NCI-H526 (cell line): ENCODE measurements at places on chromosomes 12 and 14.
A peak's percentile ranks its signal among the peaks of the same experiment; 100 is the strongest.

DNA sequence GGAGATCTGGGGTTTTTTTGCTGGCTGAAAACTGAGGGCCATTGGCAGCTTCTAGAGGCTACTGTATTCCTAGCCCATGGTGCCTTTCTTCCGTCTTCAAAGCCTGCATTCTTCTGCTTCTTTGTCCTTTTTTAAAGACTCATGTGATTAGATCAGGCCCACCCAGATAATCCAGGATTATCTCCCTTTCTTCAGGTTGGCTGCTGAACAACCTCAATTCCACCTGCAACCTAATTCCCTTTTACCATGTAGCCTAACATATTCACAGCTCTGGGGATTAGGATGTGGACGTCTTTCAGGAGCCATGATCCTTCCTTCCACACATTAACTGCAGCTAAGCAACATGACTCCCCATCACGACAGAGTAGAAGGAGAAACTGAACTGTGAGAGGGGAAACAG, 985.5 kb downstream of the DIO2 start:
- DNase-seq, result no peak

GRCh38 chr14:52086711-52087110, 17.9 kb upstream of the NID2 start:
- DNase-seq, result no peak

- no peak for DNase-seq
Observed at GRCh38 chr14:71527838-71528237, 404.4 kb upstream of the RGS6 start.

DNA sequence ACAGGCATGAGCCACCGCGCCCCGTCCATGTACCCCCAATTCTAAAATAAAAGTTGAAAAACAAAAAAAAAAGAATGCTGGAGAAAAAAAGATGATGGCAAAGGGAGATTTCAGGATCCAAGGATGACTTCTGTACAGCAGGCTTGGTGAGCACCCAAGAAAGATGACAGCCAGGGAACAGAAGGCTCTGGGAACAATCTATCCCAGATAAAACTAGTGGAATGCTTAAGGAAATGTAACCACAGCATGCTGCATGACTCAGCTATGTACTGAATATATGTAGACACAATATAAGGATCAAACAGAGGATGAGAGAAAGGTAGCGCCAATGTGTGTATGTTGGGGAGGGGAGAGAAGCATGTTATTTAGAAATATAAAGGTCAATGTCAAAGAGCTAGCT, 123.7 kb upstream of the TMTC1 start:
- no peak for DNase-seq

GRCh38 chr14:41146391-41146790, 460.3 kb upstream of the LRFN5 start:
- no peak for DNase-seq

DNA sequence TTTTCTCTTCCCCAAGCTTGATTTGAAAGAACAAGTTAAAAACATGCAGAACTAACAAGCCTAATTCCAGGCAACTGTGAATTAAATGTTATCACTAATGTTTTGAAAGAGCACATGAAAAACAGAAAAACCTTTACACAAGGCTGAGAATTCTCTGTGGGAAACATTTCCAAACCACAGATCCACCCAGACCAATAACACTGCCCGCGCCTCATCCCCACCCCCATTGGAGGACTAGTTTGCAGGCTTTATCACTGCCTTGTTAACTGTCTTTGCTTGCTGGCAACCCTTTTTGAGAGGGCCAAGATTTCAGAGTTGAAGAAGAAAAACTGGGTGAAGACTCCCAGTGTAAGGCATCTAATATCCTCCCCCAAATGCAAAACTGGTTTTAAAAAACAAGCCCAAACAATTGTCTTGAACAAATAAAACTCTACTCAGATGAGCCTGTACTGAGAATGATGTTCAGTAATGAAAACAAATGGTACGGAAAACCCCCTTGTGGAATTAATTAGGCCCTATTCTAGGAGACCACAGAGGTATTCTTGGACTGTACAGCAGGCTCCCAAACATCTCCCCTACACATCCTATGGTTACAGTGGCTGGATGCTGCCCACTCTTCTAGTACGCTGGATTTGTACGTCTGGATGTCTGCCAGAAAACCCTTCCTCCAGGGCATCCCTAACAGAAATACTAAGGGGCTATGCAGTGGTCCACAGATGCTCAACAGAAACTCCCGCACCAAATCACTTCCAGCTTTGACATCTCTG, 5.8 kb downstream of the MAX start:
- DNase-seq, result no peak

DNA sequence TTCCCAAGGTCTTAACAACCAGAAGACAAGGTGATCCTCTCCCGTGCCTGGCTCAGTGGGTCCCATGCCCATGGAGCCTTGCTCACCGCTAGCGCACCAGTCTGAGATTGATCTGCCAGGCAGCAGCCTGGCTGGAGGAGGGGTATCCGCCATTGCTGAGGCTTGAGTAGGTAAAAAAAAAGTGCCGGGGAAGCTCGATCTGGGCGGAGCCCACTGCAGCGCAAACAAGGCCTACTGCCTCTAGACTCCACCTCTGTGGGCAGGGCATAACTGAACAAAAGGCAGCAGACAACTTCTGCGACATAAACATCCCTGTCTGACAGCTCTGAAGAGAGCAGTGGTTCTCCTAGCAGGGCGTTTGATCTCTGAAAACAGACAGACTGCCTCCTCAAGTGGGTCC, 104.0 kb downstream of the C14orf39 start:
- no peak for DNase-seq

DNA sequence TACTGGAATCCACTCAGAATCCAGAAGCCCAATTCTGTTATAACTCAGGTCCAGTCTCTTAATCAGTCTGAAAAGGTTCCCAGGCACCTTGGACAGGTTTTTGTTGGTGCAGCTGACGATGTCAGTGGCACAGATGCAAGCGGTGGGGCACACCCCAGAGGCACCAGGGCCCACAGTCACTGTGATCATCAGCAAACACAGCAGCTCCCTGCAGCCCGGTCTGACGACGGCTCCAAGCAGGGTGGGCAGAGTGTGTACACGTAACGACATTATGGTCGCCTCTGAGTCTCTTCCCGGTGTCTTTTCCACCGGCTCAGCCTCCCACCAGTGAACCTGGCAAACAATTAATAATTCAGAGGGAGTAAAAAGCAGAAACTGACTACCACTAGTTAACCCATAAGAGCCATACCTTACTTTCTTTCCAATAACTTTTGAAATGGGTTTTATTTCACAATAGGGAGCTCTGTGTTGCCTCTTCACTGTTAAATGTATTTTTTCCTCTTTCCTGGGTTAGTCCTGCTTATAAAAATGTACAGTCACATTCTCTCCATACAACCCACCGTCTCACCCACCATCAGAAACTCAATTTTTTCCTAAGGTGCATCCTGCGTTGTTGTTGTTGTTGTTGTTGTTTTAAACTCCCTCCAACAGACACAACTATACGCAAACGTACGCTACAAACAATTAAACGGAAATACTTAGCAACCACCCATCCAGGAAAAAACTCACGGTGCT, 521 bp upstream of the PCED1B start:
- DNase-seq, result no peak

DNA sequence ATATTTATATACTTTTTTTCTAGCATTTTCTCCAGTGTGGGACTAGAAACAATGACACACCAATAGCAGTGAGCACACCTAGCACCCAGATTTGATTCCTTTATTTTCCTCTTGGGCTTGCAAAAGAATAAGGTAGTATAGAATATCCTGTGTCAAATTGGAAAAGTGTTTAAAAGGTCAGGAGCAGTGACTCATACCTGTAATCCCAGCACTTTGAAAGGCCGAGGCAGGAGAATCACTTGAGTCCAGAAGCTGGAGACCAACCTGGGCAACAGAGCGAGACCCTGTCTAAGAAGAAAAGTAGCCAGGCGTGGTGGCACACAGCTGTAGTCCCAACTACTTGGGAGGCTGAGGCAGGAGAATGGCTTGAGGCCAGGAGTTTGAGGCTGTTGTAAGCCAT, 53.8 kb upstream of the SGPP1 start:
- DNase-seq, result no peak

DNA sequence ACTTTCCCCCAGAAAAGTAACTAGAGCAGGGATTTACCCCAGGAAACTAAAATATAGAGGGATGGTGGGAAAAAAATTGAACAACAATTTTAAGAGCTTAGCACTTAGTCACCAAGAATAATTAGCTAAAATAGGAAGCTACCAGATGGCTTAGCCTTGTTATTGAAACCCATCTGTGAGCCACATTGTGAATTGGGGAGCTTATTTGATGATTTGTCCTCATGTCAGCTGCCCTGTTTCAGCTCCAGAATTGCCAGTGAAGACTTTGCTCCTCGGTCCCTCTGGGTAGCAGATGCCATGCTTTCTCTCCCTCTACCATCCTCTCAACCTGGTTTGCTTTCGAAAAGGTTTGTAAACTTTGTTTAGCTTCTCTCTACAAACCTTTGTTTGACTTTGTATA, 67.7 kb upstream of the PTHLH start:
- DNase-seq, result no peak

DNA sequence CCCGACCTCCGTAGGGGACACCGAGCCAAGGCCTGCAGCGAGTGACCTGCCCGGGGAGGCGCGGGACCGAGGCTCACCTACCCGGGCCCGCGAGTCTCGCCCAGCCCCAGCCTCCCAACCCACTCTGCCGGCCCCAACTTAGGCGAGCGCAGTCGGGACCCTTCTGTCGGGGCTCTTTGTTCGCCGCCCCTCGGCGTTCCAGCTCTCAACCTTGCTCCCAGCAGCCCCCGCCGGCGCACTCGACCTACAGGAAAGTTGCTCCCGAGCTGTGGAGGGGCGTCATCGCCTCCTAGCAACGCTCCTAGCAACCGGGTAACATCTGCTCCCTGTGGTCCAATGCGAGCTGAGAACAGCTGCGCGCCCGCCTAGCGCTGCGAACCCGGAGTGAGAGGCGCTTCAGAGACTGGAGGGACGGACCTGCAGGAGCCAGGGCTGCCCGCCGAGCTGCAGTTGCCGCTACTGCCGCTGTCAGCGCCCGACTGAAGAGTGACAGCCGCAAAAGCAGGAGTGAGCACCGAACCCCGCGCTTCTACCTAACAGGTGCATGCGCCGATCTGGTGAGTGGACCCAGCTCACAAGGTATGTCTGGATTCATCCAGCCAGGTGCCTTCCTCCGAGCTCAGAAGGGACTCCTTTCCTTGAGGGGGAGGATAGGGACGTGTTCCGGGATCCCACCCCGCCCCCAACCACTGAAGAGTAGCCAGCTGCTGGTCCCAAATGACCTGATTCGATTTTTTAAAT, 355.0 kb downstream of the SNAPC1 start:
- DNase-seq, result peak; percentile 50

- no peak for DNase-seq
Observed at GRCh38 chr12:93784339-93785086, 107.3 kb downstream of the CRADD start.

- DNase-seq, result no peak
Observed at GRCh38 chr14:92555465-92556111, 42.0 kb downstream of the RIN3 start.

DNA sequence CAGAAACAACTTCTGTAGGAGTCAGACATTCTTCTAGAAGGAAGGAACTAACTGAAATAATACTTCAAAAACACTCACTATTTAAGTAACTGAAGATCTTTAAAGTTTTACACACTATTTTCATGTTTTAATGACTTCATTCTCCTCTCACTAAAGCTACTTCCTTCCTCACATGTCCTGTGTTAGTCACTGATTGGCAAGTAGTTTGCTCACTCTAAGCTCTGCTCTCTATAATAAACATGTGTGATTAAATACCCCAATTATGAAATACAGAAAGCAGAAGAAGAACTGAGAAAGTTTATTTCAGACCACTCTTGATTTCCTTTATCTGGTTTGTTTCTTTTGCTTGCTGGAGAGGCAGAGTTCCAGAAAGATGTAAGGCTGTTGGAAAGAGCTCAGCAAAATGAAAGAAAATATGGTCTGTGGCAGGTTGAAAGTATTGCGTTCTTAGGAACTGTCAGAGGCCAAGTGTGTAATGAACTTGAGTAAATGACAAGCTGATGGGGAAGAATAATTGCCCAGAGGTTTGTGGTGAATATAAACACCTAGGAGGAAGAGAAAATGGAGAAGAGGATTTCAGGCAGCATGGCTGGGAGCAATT, 522.0 kb upstream of the SEL1L start:
- no peak for DNase-seq

DNA sequence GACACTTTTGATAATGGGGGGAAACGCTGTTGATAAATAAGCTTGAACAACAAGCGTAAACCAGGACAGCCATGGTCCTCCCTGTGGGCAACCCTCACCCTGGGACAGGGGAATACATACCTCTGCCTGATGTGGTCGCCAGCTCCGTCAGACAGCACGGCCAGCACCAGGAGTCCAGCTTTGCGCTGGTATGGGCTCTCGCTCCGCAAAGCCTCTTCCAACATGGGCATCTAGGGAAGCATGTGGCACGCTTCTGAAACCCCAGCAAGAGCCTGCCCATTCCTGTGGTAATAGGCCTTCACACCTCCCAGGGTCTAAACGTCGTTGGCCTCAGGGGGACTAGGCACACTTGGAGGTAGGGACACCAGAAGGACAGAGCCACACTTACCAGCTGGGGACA, 2.9 kb downstream of the IPO4 start:
- no peak for DNase-seq

DNA sequence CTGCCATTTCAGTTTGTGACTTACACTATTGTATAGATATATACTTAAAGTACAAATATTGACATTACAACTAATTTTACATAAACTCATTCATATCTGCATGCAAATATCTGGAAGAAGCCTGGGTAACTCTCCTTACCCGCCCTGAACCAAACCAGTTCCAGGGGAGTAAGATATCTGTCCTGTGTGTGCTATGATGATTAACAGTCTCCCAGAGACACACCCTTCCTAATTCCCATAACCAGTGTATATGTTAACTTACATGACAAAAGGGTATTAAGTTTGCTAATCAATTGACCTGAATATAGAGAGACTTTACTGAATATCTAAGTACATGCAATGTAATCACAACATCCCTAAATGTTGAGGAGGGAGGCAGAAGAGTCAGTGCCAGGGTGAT, 23.0 kb downstream of the PRB3 start:
- peak; percentile 60 for DNase-seq
